ENCODE measurements at places on chromosomes 3 and 15. TPM values are rescaled to one million over a fixed set of nuclear protein-coding genes. Genes with fewer than 3 reads are reported as not detected.

SERINC4 gene
- not detected for polyA plus RNA-seq

SLC24A5 gene
- not detected for polyA plus RNA-seq

NEDD4 gene
- 15.5 TPM for polyA plus RNA-seq

SLC35G2 gene
- polyA plus RNA-seq: 1.9 TPM

MYL3 gene
- polyA plus RNA-seq: not detected
